ENCODE measurements at places on chromosomes 16 and 17. TPM values are rescaled to one million over a fixed set of nuclear protein-coding genes. Genes with fewer than 3 reads are reported as not detected.

C17orf78 gene
- not detected for polyA plus RNA-seq

DNA sequence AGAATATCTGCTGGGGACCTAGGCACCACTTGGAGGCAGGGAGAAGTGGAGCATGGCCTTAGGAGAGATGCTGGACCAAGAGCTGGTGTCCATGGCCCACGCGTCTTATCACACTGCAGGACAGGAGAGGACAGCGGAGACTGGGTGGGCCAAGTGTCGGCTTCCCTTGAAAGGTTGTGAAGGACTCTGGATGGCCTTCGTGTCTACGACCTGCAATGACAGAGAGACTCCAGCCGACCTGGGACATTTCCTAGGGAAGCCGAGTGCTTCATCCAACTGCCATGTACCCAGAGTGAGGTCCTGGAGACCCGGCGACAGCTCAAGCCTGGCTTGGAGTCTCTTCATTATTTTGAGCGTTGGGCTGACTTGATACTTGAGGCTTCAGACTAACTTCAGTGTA, 20.5 kb downstream of the C1QTNF1 start:
- no peak for DNase-seq
- peaks cover 32% of the 10 kb centered on the region for H3K27me3 ChIP-seq
- no peaks in the 10 kb centered on the region for H3K4me1 ChIP-seq
- H3K36me3 ChIP-seq: no peaks in the 10 kb centered on the region
- H3K4me3 ChIP-seq: no peak overlapping the region

- no peak for DNase-seq
- H3K27ac ChIP-seq: no peak overlapping the region
- H3K4me3 ChIP-seq: no peak overlapping the region
These were observed 9.2 kb downstream of the DYNC1LI2 start for GRCh38 chr16:66741950-66742808.

PAGR1 gene
- polyA plus RNA-seq: 35.5 TPM
